ENCODE measurements at places on chromosomes 3 and 15.
A peak's percentile ranks its signal among the peaks of the same experiment; 100 is the strongest.

- DNase-seq = no peak
Observed at GRCh38 chr15:32125595-32125994, 95.3 kb downstream of the CHRNA7 start.

DNA sequence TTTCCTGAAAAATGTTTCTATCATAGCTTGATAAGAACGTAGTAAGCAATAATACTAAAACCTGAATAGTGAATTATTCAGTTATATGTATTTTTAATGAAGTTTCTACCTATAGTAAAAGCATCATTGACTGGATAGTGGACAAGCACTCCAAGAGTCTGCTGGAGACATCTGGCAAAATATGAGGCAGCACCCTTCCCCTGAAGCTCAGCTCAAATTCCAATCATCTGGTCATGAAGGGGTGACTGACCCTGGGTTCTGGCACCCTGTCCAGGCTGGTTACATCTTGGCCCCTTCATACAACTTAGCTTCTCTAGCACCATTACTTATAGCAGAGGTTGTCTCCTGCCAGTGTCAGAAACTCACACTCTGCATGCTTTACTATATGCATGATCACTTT, 455.4 kb downstream of the RAP2B start:
- DNase-seq = no peak

DNA sequence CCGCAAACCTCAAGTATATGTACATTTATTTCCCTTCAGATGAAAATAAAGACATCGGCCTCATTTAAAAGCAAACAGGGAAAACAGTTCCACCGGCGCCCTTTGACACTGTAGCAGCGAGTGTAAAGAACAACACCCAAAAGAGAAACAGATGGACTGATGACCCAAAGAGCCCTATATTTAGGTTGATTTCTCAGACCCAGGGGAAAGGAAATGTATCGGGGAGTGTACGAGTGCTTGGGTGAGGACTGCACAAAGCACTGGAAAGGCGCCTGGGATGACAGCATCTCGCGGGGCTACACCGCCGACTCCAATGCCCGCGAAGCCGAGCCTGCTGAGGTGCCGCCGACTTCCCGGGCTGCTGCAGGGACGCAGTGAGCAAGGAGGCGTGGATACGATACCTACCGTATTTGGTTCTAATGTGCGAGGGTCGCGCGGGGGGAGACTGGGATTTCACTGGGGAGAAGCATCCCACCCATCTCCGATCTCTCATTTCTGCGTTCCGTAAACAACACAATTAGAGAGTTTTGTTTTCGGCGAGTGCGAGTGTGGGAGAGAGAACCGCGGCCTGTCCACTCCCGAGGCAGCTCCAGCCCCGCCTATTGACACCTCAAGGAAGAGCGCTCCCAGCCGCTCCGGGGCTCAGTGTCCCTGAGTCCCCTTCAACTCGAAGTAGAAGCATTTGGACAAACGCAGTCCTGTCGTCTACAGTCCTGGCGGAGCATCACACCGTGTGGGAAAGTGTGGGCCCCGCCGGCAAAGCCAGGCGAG, 2.0 kb downstream of the MECOM start:
- peak; percentile 48 for DNase-seq

DNA sequence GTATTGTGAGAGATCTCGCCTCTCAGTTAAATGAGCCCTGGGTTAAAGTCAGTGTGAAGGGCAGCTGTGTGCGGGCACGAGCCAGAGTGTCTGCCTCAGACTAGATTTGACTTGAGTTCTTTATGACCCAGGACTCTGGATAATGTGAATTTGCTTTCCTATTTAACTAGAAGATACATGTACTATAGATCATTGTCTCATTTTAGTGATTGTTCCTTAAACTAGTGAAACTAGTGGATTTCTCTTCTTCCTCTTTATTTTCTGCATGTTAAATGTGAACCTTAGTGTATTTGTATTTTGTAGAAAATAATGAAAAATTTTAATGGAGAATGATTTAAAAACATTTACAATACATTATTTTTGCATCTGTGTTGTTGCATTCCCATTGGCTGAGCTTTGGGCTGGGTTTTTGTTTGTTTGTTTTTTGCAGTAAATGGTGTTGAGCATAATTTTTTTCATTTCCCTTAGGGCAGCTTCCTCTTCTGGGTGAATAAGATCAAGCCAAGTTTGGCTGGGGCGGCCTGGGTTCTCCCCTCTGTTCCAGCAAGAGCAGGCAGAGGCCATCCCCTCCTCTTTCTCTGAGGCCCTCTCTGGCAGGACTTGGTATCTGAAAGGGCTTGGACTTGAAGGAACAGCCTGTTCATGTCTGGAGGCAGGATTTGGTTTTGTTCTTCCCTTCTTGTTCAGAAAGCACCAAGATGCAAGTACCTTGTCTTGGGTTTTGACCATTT, 15.0 kb downstream of the GCSAM start:
- no peak for DNase-seq

DNA sequence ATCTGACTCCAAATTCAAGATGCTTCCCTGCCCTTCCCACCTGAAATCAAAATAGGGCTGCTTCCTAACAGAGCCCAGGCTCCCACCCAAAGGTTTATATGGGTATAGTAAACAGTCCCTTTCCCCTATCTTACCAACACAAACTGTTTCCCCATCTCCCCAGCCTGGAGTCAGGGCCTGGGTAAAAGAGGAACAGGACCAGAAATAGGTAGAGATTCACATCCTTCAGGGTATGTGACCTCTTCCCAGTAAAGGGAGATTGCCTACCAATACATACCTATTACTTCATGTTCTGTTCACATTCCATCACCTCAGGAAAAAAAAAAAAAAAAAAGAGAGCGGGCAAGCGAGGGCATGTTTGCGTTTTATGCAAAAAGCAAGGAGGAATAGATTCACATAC, 9.7 kb upstream of the SHF start:
- DNase-seq = no peak

DNA sequence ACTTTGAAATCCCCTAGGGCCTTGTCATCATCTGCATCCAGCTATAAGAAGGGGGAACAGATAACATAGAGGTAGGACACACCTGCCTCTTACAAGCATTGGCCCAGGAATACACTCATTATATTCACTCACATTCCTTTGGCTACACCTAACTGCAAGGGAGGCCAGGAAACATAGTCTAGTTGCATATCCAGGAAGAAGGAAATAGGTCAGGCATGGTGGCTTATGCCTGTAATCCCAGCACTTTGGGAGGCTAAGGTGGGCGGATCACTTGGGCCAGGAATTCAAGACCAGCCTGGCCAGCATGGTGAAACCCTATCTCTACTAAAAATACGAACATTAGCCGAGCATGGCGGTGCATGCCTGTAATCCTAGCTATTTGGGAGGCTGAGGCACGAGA, 48.8 kb downstream of the GTPBP8 start:
- no peak for DNase-seq

GRCh38 chr3:37492468-37492867, 318.1 kb upstream of the LRRFIP2 start:
- no peak for DNase-seq

DNA sequence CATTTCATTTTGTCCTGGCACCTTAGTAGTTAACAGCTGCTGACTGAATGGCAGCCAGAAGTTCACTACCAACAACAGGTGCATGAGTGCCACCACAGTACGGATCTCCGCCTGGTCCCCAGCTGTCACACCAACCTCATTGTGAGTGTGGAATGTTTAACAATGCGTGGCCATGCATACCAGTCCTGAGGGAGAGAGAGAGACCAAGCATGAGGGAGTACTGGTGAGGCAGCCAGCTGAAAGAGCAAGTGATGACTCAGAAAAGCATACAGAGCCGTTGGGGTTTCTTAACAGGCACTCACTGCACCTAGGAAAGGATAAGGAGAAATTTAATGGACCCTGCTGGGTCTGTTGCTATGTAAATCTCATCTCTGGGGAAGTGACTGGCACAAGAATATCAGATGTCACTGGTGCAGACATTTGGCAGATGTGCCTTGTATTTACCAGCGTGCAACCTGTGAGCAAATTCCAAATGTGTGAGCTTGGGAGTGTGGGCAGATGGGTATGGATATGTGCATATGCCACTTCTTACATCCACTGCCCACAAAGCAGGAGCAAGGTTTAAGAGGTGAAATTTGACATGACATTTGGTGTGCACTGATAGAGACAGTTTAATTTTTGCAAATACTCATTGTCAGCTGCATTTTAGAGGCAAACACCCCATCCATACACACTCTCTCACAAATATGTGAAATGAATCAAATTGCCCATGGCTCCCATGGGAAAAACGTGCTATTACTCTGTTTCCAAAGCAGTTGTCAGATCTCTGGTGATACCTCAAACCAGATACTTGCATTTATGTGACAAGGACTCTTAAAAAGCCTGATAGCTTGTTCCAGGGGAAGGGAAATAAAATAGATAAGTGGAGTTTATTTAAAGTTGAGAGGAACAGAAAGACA, 245.2 kb upstream of the ARPP21 start:
- DNase-seq = no peak

GRCh38 chr3:87792534-87793336, 266.1 kb downstream of the CGGBP1 start:
- peak; percentile 7 for DNase-seq

DNA sequence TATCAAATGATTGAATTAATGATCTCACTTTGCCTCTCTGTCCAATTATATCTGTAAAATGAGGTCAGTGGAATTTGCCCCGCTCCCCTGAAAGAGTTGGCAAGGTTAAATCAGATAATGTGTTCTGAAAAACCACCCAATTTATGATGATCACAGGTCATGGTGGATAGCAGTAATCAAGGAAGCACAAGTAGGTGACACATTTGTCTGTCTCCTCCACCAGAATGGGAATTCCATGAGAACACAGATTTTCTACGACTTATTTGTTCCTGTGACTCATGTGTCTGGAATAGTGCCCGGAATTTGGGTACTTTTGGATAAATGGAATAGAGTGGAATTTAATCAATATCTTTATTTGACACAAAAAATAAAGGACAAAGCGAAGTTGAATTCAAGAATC, 220.9 kb upstream of the SUCLG2 start:
- peak; percentile 73 for DNase-seq

GRCh38 chr15:25177955-25178801, 223.4 kb downstream of the SNRPN start:
- no peak for DNase-seq

Measured in PC-3 (cell line).